ENCODE measurements at places on chromosomes 11 and 22. TPM values are rescaled to one million over a fixed set of nuclear protein-coding genes. Genes with fewer than 3 reads are reported as not detected.

DNA sequence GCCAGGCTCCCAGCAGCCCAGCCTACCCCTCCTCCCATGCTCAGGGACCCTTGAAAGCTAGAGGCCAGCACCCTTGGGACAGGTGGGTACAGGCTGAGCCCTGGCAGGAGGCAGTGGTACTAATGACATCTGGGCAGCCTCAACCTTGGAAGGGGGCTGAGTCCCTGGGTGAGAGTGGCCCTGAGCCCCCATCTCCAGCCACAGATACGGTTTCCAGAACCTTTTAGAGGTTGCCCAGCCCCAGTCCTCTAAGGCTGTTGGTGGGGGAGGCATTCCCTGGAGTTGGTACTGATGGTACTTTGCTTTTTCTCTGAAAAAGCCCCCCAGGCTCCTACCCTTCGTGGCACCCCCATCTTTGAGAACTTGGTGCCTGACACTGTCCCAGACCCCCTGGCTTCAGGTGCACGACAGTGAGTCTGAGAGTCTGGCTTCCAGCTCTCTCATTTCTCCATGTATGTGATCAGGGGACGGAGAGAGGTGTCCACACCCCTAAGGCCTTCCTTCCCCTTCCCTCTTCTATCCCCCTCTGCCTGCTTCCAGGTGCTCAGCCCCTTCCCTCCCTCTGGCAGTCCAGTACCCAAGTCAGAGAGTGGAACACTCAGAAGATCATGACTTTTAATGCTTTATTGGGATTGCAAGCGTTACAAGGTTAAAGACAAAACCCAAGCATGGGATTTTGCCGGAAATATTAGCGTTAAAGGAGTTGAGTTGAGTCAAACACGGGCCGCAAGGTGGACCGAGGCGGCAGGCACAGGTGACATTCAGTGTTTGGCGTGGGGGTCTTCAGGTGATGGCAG, 10.5 kb downstream of the IGF2 start:
- no peaks in the 10 kb centered on the region for H3K4me1 ChIP-seq
- no peaks in the 10 kb centered on the region for H3K36me3 ChIP-seq
- H3K27ac ChIP-seq = no peak overlapping the region
- H3K27me3 ChIP-seq = no peaks in the 10 kb centered on the region

DNA sequence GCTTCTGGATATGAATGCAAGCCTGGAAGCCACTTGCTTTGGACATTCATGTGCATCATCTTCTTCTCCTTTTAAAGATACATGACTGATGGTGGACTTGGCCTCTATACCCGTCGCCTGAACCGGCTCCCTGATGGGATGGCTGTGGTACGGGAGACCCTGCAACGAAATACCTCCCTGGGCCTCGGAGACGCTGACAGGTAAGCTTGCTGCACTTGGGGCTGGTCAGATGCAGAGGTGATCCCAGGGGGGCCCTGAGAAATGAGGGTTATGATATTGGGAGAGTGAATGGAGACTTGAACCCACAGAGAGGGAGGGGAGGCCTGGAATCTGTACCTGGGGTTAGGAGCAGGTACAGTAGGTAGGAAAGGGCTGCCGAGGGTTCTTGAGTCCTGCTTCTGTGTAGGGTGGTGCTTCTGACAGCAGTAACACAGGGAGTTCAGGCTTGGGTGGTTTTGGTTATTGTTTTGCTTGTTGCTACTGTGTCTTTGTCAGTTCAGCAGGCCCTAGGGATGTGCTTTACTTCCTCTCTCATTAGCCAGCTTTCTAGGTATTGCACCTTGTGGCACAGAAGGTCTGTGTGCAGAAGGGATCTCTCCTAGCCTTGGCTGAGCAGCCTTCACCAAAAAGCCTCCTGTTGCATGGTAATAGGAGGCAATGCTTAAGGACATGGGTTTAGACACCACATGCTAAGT, 176.1 kb downstream of the DBX1 start:
- H3K27ac ChIP-seq = peak overlapping the region; percentile 56
- H3K4me1 ChIP-seq = peaks cover 16% of the 10 kb centered on the region
- H3K36me3 ChIP-seq = peaks cover 4% of the 10 kb centered on the region
- no peak overlapping the region for H3K4me3 ChIP-seq
- no peak for DNase-seq
- no peaks in the 10 kb centered on the region for H3K27me3 ChIP-seq

The PIK3IP1 gene
- 53.0 TPM for total RNA-seq

- H3K27me3 ChIP-seq = no peaks in the 10 kb centered on the region
- no peak overlapping the region for H3K27ac ChIP-seq
- no peaks in the 10 kb centered on the region for H3K36me3 ChIP-seq
- no peak overlapping the region for H3K4me3 ChIP-seq
- DNase-seq = no peak
These were observed 4.3 kb upstream of the TRIM44 start for GRCh38 chr11:35658020-35658948.

DNA sequence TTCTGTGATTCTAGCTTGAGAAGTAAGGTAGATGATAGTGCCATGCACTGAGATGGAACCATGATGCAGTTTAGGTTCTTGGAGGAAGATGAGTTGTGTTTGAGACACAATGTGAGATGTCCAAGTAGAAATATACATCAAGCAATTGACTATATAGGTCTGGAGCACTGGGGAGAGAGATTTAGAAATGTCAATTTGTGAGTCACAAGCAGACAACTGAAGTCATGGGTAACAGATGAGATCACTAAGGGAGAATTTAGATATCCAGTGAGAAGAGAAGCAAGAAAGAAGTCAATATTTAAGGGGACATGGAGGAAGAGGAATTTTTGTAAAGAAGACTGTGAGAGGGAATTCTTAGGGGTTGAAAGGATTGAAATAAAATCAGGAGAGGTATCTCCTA, 65.1 kb upstream of the RRAS2 start:
- no peak for DNase-seq
- no peak overlapping the region for H3K4me3 ChIP-seq

GRCh38 chr11:134781380-134781866, 369.4 kb upstream of the B3GAT1 start:
- no peaks in the 10 kb centered on the region for H3K36me3 ChIP-seq
- no peak for DNase-seq
- H3K27ac ChIP-seq = no peak overlapping the region
- no peak overlapping the region for H3K4me3 ChIP-seq
- no peaks in the 10 kb centered on the region for H3K27me3 ChIP-seq

DNA sequence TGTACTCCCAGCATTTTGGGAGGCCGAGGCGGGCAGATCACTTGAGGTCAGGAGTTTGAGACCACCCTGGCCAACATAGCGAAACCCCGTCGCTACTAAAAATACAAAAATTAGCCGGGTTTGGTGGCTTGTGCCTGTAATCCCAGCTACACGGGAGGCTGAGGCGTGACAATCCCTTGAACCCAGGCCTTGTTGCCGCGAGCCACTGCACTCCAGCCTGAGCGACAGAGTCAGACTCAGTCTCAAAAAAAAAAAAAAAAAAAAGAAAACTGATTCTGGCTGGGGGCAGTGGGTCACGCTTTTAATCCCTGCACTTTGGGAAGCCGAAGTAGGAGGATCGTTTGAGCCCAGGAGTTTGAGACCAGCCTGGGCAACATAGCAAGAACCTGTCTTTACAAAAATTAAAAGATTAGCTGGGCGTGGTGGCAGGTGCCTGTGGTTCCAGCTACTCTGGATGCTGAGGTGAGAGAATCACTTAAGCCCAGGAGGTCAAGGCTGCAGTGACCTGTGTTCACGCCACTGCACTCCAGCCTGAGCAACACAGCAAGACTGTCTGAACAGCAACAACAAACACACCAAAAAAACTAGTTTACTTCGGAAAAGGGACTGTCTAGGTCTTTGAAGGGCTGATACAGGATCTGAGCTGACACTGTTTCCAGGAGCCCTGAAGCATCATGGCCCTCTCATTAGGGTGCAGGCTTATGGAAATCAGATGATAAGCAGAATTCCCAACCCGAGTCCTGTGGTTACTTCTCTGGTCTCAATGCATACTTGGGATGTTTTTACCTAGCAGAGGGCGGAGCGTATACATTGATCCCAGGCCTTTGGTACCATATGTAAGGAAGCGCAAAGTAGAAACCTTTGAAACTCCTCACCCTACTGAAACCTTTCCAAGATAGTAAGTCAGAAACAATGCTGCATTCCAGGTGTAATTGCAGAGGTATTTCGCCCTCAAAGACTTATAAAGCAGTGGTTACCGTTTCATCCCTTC, 1.8 kb upstream of the CHKB start:
- no peak overlapping the region for H3K4me3 ChIP-seq
- peaks cover 6% of the 10 kb centered on the region for H3K36me3 ChIP-seq
- peaks cover 17% of the 10 kb centered on the region for H3K4me1 ChIP-seq
- H3K27ac ChIP-seq = no peak overlapping the region
- no peaks in the 10 kb centered on the region for H3K27me3 ChIP-seq
- DNase-seq = no peak

- no peaks in the 10 kb centered on the region for H3K4me1 ChIP-seq
- no peak for DNase-seq
- H3K27me3 ChIP-seq = no peaks in the 10 kb centered on the region
- H3K4me3 ChIP-seq = no peak overlapping the region
- H3K27ac ChIP-seq = no peak overlapping the region
- no peaks in the 10 kb centered on the region for H3K36me3 ChIP-seq
These were observed 65.1 kb downstream of the GRK3 start for GRCh38 chr22:25629613-25630012.

DNA sequence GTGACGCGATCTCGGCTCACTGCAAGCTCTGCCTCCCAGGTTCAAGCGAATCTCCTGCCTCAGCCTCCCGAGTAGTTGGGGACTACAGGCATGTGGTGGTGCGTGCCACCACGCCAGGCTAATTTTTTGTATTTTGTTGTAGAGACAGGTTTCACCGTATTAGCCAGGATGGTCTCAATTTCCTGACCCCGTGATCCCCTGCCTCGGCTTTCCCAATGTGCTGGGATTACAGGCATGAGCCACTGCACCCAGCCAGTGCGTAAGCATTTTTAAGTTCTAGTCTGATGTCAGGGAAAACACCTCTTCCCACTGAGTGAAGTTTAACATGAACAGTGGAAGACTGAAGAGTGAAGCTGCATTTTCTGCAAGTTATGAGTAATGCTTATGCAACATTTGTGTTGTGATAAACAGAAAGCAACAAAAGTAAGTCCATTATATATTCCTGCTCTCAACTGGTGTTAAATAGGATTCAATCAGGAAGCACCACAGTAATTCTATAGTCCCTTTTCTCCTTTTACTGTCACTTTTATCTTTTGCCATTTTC, 1219.8 kb upstream of the RAG2 start:
- no peaks in the 10 kb centered on the region for H3K27me3 ChIP-seq
- H3K36me3 ChIP-seq = no peaks in the 10 kb centered on the region
- no peak for DNase-seq
- H3K27ac ChIP-seq = no peak overlapping the region
- H3K4me3 ChIP-seq = no peak overlapping the region
- H3K4me1 ChIP-seq = no peaks in the 10 kb centered on the region
